Activated CD4-positive, alpha-beta T cell treated with anti-CD3 and anti-CD28 coated beads for 36 hours (primary cell): ENCODE measurements at places on chromosomes 12 and 14. TPM values are rescaled to one million over a fixed set of nuclear protein-coding genes. Genes with fewer than 3 reads are reported as not detected.

DNA sequence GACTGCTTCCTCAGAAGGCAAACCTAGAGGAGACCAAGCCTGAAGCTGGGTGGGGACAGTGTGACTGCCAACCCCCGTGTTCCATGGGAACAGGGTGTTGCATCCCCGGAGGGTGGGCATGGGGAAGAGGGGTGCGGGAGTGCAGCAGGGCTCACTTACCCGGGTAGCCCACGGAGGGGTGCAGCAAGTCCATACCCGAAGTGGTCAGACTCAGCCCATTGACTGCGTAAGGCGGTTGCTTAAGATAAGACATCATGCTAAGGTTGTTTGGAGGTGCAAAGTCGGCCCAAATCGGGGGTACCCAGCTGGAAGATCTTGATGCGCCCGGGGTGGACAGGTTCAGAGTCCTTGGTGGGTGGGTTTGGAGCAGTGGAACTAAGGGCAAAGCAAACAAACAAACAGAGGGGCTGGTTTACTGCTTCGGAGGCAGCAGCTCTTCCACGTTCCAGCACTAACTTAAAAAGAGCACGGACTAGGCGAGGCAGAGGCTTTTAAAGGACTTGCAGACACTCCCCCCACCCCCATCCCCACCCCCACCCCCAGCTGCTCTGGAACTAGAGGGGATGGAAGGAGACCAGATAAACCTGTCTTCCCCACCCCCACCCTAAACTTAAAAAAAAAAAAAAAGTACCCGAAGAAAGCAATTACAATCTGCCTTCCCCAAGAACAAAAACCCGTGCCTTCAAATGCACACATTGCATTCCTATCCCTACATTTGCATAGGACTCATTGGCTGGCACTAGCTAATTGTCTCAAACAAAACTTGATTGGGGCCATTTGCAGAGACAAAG lies 4.9 kb downstream of the OTX2 start:
- DNase-seq, result no peak

DNA sequence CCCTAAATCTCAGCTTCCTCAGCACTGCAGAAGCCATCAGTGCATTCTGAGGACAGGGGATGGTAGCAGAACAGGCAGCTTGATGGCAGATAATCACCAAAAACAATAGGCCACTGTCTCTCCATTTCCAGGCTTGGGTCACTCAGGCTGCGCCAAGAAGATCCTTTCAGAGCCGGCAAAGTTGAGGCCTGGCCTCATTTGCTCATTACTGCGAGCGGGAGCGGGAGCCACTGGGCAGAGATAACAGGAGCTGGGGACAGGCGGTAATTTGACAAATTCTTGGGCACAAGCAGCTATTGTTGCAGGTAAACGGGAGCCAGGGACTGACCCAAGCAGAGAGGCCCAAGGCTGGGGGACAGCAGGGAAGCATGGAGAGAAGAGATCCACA lies 2.1 kb downstream of the MSI1 start:
- DNase-seq, result no peak

Gene OVCH1
- not detected for total RNA-seq

Gene TAS2R43
- 0.81 TPM for total RNA-seq

Gene GUCY2C
- not detected for total RNA-seq
